SW 1271 (cell line): ENCODE measurements at places on chromosomes 3 and 15.

DNA sequence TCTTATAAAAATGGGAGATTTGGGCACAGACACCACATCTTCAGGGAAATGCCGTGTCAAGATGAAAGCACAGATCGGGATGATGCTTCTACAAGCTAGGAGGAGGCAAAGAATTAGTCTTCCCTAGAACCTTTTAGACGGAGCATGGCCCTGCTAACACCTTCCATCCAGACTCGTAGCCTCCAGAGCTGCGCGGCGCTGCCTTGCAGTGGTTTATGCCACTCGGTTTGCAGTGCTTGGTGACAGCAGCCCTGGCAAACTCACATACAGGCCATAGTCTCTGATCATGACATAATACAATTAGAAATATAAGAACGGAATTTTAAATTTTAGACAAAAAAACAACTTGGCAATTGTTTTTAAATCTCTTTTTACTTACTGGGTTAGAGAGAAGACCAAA is 37.1 kb upstream of the SLC41A3 start:
- no peak for DNase-seq

- no peak for DNase-seq
Measured at GRCh38 chr3:5580826-5581225, 393.3 kb downstream of the EDEM1 start.

DNA sequence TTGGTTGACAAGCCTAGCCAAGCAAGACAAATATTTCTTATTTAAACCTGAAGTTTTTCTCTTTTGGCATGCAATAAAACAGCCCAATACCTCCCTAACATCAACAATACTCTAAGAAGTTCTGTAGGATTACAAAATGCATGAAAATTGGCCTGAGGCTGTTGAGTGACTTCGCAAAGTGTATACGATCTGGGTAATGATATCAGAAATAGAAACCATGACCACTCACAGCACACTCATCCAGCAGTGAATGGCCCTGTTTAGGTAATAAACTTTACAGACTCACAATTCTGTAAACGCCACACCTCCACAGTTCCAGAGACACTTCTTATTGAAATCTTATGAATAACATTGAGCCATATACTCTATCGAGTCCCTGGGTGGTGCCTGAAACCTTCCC is 83.0 kb upstream of the NAALADL2 start:
- no peak for DNase-seq

DNA sequence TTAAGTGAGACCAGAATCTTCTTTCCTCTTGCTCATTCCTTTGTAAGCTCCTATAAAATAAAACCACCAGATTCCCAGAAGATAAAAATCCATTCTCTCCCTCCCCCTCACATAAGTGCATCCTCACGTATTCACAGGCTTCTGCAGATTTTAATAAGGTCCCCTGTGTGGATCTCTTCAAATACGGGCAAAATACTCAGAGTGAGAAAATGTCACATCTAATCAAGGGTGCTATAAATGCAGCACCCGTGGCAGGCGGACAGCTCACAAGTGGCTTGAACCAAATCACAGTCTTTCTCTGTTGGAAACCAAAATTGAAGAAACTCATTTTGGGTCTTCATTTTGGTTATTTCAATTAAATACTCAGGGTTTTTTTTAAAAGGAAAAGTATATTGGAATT is 212.9 kb upstream of the CMC1 start:
- DNase-seq, result no peak

GRCh38 chr15:78641749-78642275 is 802 bp upstream of the CHRNB4 start:
- no peak for DNase-seq

- no peak for DNase-seq
Measured at GRCh38 chr3:9080163-9080562, 116.9 kb upstream of the RAD18 start.

DNA sequence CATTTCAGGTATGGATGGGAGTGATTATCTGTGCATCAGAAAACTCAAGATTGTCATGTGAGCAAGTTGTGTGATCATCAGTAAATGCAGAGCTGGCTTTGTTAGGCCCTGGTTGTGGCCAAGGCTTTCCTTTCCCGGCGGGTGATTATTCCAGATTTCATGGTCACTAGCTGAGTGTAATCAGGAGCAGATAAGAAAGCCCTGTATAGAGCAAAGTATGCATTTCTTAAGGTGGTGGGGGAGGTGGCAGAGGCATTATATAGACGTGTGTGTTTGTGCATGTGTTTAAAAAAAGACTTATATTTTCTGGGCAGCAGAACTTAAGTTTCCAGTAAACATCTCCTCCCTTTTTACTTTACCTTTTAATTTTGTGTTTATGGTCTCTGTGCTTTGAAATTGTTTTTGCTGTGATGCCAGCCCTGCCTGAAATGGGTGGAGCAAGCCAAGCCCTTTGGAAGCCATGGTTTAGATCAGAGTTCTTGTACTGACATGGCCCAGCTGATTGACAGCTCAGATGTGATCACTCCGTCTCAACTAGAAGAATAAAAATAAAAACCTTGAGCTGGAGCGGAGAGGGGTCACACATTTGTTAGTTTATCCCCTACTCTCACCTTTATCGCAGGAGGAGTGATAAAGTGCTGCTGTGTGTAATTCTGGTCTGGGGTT is 22.2 kb downstream of the SMAD3 start:
- DNase-seq, result no peak

DNA sequence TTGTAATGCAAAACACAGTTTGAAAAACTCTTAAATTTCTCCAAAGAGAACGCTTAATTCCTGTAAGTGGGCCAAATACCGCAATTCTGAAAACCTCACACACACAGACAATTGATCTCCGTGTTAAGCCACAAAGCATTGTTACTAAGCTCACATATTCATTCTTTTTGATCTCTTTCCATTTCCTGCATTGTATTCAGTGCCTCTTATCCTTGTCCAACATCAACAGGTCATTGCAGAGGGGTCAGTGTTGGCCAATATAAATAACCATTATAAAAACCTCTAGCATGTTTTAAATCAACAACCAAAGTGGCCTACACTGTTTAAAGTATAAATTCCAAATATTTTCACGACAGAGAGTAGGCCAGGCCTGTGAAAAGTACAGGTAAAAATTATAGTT is 171.1 kb downstream of the PDZRN3 start:
- no peak for DNase-seq

GRCh38 chr15:85492406-85492805 is 112.0 kb downstream of the AKAP13 start:
- no peak for DNase-seq

GRCh38 chr15:83970295-83970890 is 265.2 kb upstream of the GOLGA6L4 start:
- no peak for DNase-seq

GRCh38 chr3:61646851-61647525 is 85.6 kb downstream of the PTPRG start:
- no peak for DNase-seq

GRCh38 chr3:140731440-140732119 is 53.7 kb downstream of the TRIM42 start:
- no peak for DNase-seq

DNA sequence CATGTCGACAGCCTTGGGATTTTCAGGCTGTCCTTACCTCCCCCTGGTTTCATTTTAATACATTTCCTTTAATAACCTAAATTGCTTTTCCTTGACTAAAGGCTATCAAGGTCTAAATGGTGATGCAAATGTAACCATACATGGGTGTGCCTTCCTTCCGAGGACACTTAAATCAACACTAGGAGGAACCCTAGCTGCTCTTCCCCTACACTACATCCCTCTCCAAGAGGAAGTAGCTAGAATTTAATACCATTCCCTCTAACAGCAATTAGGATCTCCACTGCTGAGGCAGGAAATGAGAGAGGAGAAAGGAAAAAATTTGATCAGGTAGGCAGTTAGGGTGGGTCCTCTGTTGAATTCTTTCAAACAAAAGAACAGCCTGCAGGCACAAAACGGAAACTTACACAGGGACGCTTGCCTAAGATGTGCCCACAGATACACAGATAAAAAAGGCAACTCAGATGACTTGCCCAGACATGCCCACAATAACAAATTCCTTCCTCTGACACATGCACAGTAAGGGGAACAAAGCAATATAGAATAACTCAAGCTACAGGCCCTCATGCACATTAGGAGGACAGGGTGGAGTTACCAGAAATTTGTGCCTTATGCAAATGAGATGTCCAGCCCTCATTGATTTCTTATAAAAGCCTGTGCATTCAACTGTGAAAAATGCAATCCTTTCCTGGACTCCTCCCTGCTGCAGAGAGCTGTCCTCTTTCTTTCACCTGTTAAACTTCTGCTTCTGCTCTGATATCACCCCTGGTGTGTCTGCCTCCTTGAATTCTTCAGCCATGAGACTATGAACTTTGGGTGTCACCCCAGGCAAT is 1024.4 kb upstream of the CADM2 start:
- peak; percentile 3 for DNase-seq

GRCh38 chr3:15923640-15924405 is 126.0 kb upstream of the ANKRD28 start:
- DNase-seq, result no peak

DNA sequence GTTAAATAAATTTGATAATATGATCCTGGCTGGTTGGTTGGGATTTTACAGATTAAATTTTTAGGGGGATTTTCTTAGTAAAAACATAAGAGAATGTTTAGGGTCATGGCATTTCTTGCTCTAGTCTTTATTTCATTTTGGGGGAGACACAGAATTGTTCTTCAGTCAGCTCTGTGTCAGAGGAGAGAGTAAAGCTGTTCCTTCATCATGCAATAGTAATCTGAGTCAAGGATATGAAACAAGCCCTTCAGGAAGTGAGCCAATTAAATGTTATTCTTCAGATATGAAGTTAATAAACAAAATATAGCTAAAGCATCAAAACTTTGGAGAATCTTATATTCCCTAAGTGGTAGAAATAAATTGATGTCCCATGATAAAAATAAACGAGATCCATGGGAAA is 22.9 kb upstream of the SLC4A7 start:
- DNase-seq, result no peak

DNA sequence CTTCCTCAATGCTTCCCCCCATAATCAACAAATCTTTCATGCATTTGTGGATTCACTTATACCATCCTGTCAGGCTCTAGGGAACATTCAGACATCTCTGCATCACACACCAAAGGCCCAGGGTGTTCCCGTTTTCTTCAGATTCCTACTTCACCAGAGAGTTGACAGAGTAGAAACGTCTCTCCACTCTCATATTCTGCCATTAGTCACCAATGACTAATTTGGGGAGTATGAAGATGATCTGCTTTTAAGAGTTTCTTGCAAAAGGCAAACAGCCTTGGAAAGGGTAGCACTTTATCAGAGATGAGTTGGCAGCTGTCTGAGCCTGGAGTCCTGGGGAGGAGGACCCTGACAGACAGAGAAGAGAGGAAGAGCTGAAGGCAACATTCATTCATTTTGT is 55.8 kb upstream of the DGKG start:
- peak; percentile 36 for DNase-seq

DNA sequence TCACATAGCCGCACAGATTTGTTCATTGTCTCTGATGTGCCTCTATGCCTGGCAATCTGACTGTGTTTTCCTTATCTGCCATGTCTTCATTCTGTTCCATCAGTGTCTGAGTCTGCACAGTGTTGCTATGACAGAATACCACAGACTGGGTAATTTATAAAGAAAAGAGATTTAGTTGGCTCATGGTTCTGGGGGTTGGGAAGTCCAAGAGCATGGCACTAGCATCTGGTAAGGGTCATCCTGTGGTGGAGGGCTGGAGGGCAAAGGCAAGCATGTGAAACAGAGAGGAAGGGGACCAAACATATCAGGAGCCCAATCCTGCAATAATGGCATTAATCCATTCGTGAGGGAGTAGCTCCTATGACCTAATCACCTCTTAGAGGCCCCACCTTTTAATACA is 11.9 kb upstream of the HCN4 start:
- DNase-seq, result no peak

DNA sequence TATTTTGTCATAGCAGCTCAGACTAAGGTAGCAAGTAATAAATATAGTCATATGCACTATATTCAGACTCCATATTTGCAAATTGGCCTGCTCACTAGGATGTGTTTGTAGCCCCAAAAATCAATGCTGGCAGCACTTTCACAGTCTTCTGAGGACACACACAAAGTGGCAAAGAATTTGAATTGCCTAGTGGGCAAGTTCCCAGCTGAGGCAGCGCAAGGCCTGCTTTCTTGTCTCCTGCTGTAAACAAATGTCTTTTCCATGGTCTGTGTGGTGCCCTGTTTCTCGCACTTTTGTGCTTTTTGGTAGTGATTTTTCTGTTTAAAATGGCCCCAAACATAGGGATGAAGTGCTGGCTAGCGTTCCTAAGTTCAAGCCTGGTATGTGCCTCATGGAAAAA is 416.0 kb downstream of the OCA2 start:
- DNase-seq, result no peak

- no peak for DNase-seq
Measured at GRCh38 chr3:191026746-191027145, 164.3 kb upstream of the GMNC start.

GRCh38 chr15:77120576-77120975 is 49.7 kb upstream of the TSPAN3 start:
- no peak for DNase-seq

DNA sequence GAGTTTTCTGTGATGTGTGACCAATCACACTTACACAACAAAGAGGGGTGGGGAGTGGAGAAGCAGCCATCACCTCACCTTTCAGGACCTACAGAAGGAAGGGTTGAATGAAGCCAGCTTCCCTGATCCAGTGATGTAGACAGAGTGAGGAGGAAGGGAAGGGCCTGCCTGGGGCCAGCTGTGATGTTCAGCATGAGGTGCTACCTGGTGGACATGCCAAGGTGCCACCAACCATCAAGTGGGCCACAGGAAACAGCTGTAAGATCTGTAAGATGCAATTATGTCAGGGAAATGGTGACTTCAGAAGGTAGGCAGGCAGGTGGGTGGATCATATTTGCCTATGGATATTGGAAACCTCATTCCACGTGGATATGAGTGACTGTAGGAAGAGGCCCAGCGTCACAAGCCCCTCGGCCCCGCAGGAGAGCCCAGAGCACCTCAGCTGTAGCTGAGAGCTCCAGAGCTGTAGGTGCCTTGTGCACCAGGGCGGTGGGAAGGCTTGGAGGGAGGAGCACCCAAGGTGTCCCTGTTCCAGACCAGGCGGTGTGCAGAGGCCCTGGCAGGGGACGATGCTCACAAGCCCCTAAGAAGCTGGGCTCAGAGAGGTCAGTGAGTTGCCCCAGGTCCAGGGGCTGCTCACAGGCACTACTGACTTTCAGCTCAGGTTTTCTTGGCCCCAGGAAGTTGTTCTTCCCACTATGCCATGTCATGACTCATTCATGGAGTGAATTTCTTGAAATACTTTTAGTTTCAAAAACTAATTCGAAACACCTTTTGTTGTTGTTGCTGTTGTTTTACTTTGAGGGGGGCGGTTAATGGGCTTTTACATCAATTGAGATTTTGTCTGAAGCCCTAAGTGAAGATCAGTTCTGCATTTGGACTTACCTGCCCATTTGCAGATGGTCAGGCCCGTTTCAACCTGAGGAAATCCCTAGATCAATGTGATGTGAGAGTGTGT is 94.2 kb upstream of the ALDH1A3 start:
- DNase-seq, result no peak

DNA sequence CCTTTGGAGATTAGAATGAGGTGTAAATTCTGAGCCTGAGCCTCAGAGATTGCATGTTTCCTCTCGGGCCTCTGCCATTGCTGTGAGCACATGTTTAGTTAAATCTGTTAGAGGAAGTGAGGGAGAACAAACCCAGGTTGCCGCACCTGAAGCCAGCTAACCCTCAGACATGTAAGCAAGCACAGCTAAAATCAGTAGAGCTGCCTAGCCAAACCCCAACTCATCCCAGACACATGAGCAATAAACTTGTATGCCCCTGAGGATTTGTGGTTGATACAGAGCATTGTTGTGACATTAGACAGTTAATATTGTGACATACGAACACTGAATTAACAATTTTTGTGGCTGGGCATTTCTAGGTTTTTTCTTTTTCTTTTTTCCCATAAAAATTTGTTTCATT is 41.9 kb downstream of the NMD3 start:
- DNase-seq, result no peak
